ENCODE measurements at places on chromosomes 5 and 9.
A peak's percentile ranks its signal among the peaks of the same experiment; 100 is the strongest.

DNA sequence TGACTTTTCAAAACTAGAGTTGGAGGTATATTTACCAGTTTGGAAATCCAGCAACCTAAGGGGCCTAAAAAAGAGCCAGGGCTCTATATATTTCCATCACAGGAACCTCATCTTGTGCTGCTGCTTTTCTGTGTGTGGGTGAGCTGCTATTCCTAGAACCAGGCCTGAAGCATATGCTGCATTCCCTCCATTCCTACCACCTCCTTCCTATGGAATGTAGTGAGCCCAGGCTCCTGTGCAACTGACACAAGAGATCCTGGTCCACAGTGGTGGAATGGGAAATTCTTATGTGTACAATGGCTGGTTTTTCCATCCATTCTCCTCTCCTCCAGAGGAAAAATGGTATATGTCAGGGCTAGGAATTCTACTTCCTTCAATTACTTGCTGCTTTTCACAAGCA lies 39.1 kb downstream of the SPEF2 start:
- no peak for DNase-seq

DNA sequence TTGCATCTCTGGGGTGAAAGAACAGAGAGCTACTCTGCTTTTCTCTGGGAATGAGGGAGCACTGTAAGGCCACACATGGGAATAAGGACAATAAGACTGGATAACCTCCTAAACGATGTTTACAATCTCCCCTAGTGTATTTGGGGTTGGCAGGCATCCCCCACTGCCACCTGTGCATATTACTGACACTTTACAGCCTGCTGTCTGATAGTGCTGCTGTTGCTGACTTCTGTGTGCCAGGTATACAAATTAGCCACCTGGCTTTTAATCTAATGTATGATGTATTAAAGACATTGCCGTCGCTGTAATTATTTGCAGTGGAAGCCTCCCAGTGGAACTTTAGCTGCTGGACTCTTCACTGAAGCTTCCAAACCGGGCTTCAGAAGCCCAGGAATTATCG lies 4.4 kb upstream of the SHISAL2B start:
- DNase-seq, result no peak

DNA sequence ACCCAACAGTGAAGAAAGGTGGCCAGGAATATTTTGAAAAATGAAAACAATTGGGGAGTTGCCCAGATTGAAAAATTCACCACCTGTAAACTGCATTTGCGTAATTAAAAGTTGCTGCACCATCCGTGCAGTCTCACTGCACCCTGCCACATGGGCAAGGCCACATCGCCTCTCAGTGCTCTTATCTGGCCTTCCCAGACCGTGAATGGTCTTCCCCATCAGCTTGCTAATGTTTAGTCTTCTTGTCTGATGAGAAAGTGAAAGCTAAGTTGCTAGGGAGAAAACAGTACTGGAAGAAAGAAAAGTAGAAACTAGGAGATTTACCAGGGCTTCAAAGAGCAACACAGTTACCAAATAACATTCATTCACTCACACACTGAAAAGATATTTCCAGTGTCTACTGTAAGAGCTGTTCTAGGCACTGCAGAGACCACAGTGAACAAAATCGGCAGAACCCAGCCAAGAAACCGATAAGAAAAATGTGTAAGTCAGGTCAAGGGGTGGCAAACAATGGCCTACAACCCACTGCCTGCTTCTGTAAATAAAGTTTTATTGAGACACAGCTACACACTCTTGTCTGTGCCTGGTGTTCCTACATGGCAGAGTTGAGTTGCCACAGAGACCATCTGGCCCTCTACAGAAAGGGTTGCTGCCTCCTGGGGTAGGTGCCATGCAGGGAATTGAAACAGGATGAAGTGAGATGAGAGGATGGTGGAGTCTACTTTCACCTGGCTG lies 51.2 kb upstream of the CTSL start:
- no peak for DNase-seq

GRCh38 chr5:37717613-37718431 lies 122.0 kb downstream of the GDNF start:
- no peak for DNase-seq

GRCh38 chr9:125544988-125545651 lies 161.9 kb downstream of the MAPKAP1 start:
- DNase-seq, result no peak

DNA sequence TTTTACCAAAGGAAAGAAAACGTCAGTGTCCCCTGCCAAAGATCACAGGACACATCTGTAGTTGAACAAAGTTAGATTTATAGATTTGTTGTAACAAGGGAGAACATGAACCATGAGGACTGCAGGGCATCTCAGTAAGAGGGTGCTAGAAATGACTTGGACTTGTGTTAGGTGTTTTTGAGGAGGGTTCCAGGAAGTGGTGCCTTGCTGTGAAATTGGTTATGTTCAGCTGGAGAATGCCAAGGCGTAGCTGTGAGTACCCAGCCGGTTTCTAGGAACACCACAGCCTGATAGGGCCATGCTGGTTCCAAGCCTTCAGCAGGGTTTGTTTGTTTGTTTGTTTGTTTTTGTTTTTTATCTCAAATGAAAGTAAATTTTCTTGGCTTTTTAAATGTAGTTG lies 5.3 kb downstream of the SPEF2 start:
- no peak for DNase-seq

GRCh38 chr5:135387629-135387960 lies 11.4 kb downstream of the MACROH2A1 start:
- no peak for DNase-seq

DNA sequence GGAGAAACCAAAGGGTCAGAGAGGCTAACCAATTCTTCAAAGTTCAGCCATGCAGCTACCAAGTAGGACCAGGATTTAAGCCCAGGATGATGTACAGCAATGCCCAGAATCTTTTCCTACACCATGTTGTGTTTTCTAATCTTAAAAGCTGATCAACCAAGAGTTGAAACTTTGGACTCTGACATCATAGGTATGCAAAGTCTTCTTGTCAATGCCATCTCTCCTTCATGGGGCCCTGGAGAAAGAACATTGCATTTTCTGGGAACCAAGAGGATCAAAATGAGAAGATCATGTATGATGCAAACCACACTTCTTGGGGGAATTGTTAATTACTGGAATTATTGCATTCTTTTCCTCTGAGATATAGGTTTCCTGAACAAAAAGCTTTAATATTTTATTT lies 54.4 kb upstream of the XPA start:
- DNase-seq, result no peak

GRCh38 chr5:172502410-172502809 lies 48.1 kb upstream of the SH3PXD2B start:
- DNase-seq, result no peak

DNA sequence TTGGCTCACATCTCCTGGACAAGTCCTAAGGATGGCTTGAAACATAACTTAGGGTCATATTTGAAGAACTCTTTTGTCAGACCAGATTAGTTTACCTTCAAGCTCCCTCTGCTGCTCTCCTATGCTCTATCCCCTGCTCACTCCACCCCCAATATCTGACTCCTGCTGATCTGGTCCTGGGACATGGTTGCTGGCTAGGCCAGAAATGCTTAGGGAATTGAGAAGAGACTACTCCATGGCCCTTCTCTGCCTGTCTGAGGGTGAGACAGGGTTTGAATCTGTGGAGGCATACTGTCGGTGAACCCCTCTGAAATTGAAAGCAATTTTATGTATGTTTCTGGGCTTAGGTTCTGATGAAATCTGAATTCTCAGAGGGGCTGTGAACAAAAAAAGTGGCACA lies 3.3 kb downstream of the OTULIN start:
- DNase-seq, result no peak

GRCh38 chr5:170297589-170298462 lies at the start of gene LCP2:
Gene LCP2 (minus strand): TSS chr5:170297777. CDS start chr5:170297611, 166 bp downstream.
- peak; percentile 67 for DNase-seq

DNA sequence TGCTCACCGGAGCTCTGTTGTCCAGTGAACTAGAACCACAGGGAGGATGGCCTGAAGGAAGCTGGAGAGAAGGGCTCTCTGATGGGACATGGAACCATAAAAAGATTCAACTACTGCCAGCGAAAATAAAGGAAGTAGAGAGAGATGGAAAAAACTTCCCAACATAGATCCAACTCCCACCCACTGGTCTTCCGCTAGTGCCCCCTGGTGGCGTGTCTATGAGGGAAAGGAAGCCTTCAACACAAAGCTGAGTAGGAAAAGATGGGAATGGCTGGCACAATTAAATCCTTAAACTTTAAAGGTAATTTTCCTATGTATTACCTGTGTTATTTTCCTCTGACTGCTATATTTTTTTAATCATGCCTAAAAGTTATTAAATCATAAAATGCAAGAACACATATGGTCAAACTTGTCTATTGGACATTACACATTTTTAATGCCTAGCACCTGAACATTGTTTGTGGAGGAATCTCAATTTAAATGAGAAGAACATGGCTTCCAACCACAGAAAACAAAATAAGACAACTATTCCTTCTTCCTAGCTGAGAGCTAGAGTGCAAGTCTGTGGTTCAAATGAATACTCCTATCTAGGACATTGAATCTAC lies 51.5 kb downstream of the CEP120 start:
- DNase-seq, result no peak

DNA sequence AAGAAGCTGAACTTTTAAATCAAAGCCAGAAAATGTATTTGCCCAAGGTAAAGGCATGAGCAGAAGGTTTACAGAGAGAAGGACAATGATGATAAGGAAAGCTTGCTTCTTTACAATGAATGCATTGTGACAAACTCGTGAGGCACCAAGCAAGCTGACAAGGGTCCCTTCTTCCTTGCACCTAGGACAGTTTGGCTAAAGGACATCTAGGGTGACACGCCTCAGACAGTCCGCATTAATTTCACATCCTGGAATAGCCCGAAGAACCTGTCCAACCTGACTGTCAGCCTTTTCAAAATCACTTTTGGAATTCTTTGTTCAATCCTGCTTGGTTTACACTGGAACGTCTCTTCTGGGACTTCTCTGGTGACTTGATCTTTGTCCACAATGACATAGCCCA lies 146.4 kb upstream of the MAP3K1 start:
- no peak for DNase-seq

DNA sequence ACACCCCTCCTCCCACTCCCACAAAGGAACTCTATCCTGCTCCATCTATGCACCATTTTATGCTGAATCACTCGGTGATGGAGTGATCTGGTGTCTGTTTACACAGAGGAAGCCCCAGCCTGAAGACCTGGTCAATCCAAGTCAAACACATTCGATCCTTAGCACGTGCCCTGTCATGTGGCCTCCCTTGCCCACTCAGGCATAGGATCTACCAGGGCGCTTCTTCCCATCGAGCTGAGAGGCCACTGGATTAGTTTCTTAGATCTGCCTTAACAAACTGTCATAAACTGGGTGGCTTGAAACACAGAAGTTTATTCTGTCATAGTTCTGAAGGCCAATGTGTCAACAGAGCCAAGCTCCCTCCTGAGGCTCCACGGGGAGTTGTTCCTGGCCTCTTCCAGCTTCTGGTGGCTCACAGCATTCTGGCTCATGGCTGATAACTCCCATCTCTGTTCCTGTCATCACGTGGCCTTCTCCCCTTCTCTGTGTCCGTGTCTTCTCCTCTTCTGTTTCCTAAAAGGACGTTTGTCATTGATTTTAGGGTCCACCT lies 34.2 kb downstream of the FOXI1 start:
- DNase-seq, result no peak

- no peak for DNase-seq
Observed at GRCh38 chr9:91458906-91459305, 35.3 kb upstream of the NFIL3 start.

DNA sequence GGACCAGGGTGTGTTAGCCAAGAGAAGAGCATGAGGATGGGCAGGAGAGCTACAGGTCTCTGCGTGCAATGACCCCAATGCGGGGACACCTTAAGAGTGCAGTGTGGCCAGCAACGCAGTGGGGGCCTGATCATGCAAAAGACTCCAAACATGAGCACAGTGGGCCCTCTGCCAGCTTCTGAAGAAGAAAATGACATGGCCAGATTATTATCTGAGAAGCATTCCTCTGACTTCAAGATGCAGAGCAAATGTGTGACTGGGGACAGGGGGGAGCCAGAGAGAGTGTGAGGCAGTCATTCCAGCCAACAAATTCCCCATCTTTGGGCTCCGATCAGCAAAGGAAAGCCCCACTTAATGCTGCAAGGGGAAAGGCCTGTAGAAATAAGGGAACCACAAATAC lies 229.4 kb downstream of the CDK5RAP2 start:
- no peak for DNase-seq

- peak; percentile 83 for DNase-seq
Observed at GRCh38 chr5:170302653-170303501, 5.3 kb upstream of the LCP2 start.

- DNase-seq, result no peak
Observed at GRCh38 chr5:132775476-132775961, 1.5 kb downstream of the SEPTIN8 start.

DNA sequence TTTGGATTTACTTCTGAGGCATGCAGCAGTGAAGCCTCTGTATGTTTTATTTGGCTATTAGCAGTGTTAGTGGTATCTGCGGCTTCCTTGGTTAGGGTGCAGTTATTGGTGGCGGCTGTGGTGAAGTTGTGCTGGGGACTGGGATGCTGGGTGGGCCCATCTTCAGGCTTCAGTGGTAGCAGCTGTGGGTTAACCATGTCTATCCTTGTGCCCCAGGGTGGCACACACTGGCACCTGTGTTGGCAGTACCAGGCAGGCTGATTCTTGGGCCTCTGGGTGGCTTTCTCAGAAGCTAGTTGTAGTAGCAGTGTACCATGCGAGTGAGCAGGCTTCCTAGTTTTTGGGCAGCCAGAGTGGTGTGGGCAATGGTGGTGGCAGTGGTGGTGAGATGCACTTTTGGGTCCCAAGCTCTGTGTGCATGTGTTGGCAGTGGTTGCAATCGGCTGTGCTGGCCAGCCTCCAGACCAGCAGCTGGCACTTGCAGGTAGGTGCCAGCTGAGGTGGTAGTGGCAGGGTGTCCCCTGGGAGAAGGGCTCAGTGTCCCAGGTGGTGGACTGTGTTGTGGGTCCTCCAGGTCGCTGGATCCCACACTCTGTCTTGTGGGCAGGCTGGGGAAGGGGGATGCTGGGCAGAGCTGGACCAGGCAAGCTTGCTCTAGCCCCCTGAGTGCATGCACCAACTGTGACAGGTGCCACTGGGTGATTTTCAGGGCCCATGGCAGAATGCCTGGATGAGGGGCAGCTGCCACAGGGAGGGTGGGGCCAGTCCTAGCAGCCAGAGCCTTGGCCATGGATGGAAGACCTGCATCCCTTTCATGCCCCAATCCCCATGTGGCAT lies 13.6 kb downstream of the AHRR start:
- DNase-seq, result no peak

GRCh38 chr9:31418419-31418818 lies 966.0 kb upstream of the ACO1 start:
- DNase-seq, result no peak

GRCh38 chr5:53030893-53031292 lies 41.7 kb downstream of the ITGA2 start:
- no peak for DNase-seq

- DNase-seq, result no peak
Observed at GRCh38 chr9:128917151-128917849, 3.5 kb upstream of the PHYHD1 start.

DNA sequence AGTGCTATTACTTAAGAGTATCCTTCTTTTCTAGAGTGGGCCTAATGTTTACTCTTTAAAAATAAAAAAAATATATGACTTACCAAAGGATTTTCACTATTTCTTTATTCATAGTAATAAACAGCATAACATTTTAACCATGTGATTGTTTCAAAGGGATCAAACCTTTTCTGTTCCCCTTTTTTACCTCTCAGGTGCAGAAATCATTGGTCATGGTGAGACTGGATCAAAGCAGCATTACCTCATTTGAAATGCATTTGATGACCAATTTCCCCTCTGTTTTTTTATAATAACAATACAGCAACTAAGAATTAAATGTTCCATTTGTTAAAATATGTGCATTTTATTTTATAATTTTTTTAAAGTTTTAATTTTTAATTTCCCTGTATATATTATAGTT lies 598.0 kb upstream of the RGMB start:
- no peak for DNase-seq
